ENCODE measurements at places on chromosomes 13 and 19.

DNA sequence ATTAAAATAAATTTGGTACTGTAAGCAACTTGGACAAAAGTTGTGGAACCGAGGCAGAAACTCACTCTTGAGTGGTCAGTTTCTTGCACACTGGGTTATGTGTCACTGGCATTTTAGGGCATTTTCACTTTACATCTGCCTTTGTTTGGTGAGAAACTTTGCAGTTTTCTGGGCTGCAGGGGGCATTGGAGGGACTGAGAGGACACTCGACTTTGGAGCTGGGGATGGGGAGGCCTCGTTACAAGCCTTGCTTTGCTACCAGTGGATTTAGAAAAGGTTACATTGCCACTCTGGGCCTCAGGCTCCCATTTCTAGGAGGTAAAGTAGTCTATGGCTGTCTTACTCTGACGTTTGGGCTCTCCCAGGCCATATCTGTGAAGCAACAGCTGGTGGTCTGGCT, 41.9 kb upstream of the ZNF536 start:
- DNase-seq, result no peak

DNA sequence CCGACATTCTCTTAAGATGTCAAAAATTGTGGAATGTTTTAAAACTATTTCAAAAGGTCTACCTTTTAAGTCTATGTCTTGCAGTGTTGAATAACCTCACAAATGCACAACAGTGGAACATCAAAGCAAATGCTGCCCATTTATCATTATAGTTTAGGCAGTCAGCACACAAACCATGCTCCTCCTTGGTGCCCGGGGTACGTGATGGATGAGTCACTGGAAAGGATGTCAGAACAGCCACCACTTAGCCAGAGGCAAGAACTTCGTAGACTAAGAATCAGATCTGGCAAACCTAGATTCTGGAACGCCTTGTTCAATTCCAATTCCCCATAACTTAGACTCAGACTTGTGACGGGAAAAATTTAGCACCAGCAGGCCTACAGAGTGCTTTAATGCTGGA, 343.6 kb downstream of the FGF9 start:
- no peak for DNase-seq

- no peak for DNase-seq
These were observed 55.7 kb upstream of the C1QTNF9 start for GRCh38 chr13:24253520-24254145.

GRCh38 chr13:95360464-95361097, 59.3 kb upstream of the ABCC4 start:
- no peak for DNase-seq

DNA sequence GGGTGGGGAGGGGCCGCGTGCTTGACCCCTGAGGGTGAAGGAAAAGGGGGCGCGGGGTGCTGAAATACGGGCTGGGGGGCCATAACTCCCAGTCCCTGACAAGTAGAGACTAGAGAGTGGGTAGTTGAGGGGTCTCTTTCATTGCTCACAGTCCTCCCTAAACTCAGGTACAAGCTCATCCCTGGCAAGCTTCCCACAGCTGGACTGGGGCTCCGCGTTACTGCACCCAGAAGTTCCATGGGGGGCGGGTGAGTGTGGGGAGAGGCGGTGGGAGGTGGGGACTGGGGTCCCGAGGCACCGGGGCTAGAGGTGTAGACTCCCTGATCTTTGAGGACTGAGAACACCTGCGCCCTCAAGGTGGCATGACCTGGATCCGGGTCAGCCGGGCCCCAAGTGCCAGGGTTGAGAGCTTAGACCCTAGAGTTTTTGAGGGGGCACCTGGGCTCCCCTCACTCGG, 1.3 kb downstream of the ETV2 start:
- DNase-seq, result no peak

DNA sequence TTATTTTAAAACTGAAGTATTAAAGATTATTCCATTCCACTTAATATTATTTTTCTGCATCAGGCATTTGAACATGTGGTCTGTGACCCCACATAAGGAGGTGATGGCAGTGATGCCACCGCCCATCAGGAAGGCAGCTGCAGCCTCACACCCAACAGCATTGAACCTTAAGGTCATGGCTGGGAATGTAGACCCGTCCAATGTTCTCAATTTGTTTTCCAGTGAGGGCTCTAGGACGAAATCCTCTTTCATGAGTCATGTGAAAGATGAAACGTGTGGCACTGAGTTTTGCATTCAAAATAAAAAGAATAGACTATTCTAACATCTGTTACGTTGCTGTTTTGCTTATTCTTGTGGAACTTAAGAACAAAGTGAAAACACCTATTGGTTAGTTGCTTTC, 74.5 kb upstream of the ANKRD10 start:
- DNase-seq, result no peak

All from SK-N-DZ (cell line).